ENCODE measurements at places on chromosomes 7 and 10.

GRCh38 chr10:10295537-10295936, 722.1 kb upstream of the CELF2 start:
- no peak for DNase-seq

DNA sequence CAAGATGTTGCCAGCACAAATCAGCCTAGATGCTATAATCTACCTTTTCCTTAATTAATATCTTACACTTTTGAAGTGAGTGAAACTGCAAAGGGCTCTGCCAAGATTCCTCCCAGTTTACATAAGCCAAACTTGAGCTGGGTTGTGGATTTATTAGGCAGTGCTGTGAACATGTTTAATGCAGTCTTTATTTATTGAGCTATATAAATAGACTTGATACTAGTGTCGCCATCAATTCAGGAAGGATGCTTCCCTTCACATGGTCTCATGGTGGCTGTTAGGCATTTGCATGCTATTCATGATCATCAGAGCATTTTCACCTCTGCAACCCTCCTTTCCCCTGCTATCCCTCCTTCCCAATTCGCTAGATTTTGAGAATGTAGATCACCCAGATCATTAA, 40.2 kb downstream of the PLEKHS1 start:
- no peak for DNase-seq

GRCh38 chr10:97072851-97073665, 112.7 kb downstream of the SLIT1 start:
- peak; percentile 89 for DNase-seq

DNA sequence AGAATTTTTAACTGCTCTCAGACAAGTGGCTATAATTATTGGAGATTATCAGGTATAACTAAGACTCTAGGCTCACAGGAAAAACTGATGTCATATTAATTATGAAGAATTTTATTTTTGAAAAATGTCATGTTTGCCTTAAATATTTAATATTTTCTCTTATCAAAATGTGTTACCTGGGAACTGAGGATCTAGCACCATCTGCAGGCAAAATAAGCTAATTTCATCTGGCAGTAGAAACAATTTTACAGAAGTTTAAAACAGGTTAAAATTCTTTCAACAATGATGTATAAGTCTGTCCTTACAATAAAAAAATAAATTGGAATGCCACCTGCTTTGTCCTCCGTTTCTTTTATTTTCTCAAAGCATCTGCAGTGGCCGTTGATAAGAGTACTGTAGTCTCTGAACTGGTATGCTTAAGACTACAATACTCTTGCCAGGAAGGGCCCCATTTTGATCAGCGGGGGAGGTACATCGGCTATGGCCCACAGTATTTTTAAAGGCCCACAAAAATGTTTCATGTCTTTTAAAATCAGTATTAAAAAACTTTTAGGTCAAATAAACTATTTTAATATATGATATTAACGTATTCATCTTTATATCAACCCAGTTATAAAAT, 81.3 kb downstream of the VWDE start:
- DNase-seq: no peak

- no peak for DNase-seq
These were observed 28.5 kb upstream of the CROT start for GRCh38 chr7:87316846-87317552.

DNA sequence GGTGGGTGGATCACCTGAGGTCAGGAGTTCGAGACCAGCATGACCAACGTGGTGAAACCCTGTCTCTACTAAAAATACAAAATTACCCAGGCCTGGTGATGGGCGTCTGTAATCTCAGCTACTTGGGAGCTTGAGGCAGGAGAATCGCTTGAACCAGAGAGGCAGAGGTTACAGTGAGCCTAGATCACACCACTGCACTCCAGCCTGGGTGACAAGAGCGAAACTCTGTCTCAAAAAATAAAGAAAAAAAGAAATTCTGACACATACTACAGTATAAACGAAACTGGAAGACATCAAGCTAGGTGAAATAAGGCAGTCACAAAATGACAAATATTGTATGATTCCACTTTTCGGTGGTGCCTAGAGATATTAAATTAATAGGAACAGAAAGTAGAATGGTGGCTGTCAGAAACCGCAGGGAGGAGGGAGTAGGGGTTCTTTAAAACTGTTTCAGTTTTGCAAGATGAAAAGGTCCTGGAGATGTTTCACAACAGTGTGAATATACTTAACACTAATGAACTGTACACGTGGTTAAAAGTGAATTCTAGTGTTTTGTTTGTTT, 23.2 kb downstream of the PILRA start:
- DNase-seq: no peak

- DNase-seq: no peak
These were observed 27.1 kb downstream of the COPG2 start for GRCh38 chr7:130641497-130641896.

GRCh38 chr10:62185919-62186692, 82.5 kb downstream of the RTKN2 start:
- no peak for DNase-seq

- no peak for DNase-seq
These were observed 53.9 kb downstream of the SYPL1 start for GRCh38 chr7:106057962-106058927.

DNA sequence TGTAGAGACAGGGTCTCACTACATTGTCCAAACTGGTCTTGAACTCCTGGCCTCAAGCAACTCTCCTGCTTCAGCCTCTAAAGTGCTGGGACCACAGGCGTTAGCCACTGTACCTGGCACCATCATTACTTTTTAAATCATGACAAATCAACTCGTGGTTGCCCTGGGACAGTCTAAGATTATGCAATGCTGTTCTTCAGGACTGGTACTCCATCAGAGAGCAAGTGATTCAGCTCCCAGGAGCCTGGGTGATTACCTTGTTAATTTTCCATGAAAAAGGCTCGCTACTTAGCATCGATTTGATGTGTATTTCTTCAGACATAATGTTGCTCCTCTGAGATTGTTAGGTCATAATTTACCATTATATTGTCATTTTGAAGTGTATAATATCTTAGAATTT, 158.9 kb upstream of the STEAP4 start:
- DNase-seq: no peak

GRCh38 chr10:21488957-21489446, 36.5 kb downstream of the SKIDA1 start:
- DNase-seq: no peak

- DNase-seq: no peak
These were observed 117.7 kb downstream of the ARID5B start for GRCh38 chr10:62019013-62019684.

- DNase-seq: no peak
These were observed 219.1 kb downstream of the VTI1A start for GRCh38 chr10:112666094-112666493.

- DNase-seq: no peak
These were observed 16.5 kb upstream of the BNIP3 start for GRCh38 chr10:131998050-131998844.

- DNase-seq: no peak
These were observed 7.4 kb upstream of the LFNG start for GRCh38 chr7:2512179-2512661.

- no peak for DNase-seq
These were observed 306.6 kb upstream of the PFKP start for GRCh38 chr10:2760736-2761135.

GRCh38 chr10:53209944-53210611, 437.5 kb upstream of the MBL2 start:
- DNase-seq: no peak

- DNase-seq: no peak
These were observed 88.5 kb downstream of the PAXIP1 start for GRCh38 chr7:154914308-154914995.

DNA sequence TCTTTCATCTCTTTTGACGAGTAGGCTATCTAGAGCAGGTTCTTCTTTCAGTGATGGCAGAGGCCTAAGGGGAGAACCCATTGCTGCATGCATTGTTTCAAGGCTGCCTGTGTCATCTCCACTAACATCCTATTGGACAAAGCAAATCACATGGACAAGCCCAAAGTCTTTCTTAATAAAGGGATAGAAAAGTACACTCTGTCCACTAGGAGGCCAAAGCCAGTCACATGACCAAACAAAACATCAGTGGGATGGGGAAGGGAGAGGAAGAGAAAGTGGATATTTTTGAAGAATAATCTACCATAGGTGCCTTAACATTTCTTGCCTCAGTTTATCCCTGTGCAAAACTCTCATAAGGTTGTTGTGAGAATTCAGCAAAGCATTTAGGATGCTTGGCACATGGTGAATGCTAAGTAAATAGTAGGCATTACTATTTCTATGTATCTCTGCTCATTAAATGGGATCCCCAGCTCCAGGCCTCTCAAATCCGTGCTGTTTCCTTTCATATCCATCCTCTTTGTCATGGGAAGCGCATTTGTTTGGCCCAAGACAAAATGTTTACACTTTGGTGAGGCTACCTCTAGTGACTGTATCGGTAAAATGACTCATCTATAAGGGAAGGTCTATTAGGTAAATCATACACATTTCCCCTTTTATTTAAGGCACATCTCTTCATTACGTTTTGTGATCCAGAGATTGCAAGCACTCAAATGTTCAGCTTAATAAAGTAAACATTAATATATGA, 16.7 kb upstream of the CADPS2 start:
- no peak for DNase-seq

GRCh38 chr7:70005891-70006260, 407.6 kb downstream of the AUTS2 start:
- DNase-seq: no peak

GRCh38 chr10:63267414-63268148, 134.5 kb downstream of the NRBF2 start:
- peak; percentile 56 for DNase-seq

GRCh38 chr7:98120559-98120958, 13.9 kb downstream of the LMTK2 start:
- no peak for DNase-seq

GRCh38 chr10:5561704-5562645, 37.2 kb downstream of the CALML3 start:
- peak; percentile 32 for DNase-seq

GRCh38 chr7:123680580-123680979, 24.9 kb downstream of the LMOD2 start:
- no peak for DNase-seq

GRCh38 chr10:15043674-15044073, at the start of gene OLAH:
OLAH (plus strand) TSS chr10:15043943; CDS start chr10:15047289, 3,346 bp downstream.
- DNase-seq: no peak

- no peak for DNase-seq
These were observed 84.0 kb downstream of the SEMA3D start for GRCh38 chr7:85102813-85103350.

GRCh38 chr7:137992104-137992549, 9.8 kb downstream of the CREB3L2 start:
- DNase-seq: no peak

GRCh38 chr10:71476228-71477011, 79.7 kb downstream of the CDH23 start:
- DNase-seq: peak; percentile 73

- DNase-seq: no peak
These were observed 17.9 kb downstream of the ADCYAP1R1 start for GRCh38 chr7:31069860-31070555.

GRCh38 chr10:50582046-50582445, 41.7 kb downstream of the SGMS1 start:
- no peak for DNase-seq

GRCh38 chr10:79582096-79582495, 21.9 kb upstream of the SFTPA2 start:
- DNase-seq: no peak

GRCh38 chr10:48526011-48526821, 78.7 kb downstream of the ARHGAP22 start:
- DNase-seq: no peak
